ENCODE measurements at places on chromosomes 2 and 18.
A peak's percentile ranks its signal among the peaks of the same experiment; 100 is the strongest.

- no peak for DNase-seq
Observed at GRCh38 chr18:74146756-74147155, 878 bp downstream of the FBXO15 start.

DNA sequence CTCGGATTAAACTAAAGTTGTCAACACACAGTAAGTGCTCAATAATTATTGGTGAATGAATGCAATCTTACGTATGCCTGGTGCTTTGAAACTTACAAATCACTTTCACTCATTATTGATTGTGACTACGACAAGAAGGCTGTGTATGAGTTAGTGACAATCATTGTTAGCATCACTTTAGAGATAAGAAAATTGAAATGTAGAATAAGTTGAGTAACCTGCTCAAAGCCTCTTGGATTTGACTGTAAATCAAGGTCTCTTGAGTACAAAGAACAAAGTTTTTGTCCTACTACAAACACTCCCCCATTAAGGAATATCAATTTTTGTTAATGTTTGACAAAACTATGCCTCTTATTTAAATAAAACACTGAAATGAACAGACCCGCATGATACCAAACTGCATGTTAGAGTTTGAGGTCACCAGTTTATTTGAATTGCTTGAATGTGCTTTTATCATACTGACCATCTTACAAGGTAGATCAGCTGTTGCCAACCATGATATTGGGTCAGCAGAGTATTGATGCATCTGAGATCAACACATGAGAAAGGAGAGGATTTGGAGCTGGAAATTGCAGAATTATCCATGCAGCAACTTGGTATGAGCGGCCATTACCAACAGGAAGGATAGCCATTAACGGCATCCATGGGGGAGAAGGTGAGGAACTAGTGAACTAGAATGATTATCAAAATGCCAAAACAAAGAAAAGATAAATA is 142.1 kb downstream of the IRS1 start:
- no peak for DNase-seq

DNA sequence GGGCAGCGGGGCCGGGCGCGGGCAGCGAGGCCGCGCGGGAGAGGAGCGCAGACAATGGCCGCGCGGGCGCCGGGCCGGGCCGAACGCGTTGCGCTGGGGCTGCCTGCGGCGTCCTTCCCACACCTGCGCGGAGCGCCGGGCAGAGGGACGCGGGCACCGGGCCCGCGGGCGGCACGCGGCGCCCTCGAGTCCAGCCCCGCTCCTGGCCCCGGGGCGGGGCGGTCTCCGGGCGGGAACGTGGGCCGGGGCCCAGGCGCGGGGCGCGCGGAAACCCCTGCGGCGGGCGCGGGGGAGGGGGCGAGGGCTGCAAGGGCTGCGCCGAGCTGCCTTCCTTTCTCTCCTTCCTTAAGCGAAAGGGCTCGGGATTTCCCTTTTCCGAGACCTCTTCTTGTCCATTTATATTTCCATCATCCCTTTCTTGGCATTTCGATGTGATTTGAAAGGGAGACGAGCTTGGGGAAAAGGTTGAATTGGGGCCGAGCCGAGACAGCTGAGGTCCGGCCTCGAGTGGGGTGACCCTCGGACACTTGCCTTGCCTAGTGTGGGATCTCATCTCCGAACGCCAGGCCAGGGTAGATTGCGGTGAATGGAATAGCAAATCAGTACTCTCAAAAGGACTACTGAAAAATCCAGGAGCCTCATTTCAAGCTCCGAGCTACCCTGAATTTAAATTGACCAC is 676 bp downstream of the KLHL23 start:
- no peak for DNase-seq

DNA sequence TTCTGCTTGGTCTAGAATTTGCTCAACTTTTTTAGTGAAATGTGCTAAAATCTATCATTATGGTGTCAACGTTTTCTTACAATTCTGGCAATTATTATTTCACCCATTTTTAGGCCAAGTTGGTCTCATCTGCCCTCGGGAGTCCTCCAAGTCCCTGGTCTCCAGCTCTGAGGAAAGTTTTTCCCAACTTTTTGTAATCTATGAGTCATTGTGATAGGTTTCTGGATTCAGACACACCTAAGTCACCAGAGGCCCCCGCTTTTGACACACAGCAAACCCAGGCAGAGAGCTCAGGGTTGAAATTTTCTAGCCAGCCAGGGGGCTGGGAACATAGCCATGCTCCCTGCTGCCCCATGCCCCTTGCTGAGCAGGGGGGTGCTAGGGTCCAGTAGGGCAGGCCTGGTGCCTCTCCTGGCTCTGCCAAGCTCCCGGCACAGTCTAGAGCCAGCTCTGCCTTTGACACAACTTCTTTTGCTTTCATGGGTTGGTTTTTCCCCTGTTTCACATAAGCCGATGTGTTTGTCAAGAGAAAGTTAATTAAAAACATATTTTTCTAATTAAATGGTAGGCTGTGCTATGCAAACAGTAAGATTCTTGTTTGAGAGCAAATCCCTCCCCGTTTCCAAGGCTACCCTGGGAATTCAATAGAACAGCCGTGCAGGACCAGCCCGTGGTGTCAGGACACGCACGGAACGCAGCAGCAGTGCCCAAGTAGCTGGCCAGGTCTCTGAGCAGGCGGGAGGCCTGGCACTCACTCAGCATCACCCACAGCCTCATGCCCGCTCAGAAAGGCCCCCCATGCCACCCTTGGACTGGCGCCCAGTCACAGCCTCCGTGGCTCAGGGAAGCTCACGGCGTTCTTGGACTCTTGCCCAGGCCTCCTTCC is 25.5 kb upstream of the SNED1 start:
- DNase-seq: no peak

DNA sequence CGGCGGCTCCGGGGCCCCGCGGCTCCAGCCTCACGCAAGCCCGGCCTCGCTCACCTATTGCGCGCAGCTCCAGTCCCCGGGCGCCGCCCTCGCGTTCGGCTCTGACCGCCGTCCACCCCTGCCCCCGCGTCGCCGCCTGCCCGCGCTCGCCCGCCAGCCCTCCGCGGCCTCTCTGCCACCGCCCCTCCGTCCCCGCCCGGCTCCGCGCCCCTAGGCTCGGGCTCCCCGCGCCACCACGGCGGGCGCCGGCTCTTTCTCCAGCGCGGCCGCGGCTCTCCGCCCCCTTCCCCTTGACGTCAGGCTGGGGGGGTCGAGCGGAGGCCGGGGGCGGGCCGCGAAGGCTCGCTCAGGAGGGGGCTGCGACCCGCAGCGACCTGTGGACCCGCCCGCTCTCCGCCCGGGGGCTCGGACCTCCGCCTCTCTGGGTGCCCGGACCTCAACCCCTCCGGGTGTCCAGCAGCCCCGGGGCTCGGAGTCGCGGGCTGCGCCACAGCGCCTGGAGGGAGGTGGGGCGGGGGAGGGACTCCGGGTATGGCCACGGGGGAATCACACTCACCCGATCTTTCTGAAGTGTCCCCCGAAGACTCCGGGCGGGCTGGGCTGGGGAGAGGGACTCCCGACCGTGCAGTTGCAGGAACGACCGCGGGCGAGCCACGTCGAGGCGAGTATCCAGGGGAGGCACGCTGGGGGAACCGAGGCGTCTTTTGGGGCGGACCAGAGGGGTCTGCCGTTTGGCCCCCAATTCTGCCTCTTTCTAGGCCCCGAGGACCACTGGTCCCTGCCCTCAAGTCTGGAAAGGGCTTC is at the start of gene SEMA4C:
TSS of gene SEMA4C (minus strand) at position 259 of the 804 bp plus-strand sequence. CDS start 2,194 bp downstream, outside the sequence.
- DNase-seq: peak; percentile 64

DNA sequence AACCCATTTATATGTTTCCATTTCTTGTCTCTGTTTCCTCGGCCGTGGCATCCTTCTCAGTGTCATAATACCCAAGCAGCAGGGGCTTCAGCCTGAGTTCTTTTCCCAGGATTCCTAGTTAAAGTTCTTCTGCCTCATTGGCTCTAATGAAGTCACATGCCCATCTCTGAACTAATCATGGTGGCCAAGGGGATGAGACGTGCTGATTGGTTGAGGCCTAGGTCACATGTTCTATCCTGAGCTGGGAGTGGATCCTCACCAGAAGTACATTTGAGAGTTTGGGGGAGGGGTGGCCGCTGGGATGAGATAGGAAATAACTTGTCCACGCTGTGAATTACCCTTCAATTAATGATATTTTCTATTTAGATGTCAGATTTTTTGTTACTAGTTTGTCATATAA is 3.8 kb upstream of the UGT1A5 start:
- DNase-seq: no peak

- no peak for DNase-seq
Observed at GRCh38 chr18:55396979-55397378, 191.0 kb downstream of the TCF4 start.

- no peak for DNase-seq
Observed at GRCh38 chr2:239113615-239114014, 265.7 kb downstream of the TWIST2 start.

DNA sequence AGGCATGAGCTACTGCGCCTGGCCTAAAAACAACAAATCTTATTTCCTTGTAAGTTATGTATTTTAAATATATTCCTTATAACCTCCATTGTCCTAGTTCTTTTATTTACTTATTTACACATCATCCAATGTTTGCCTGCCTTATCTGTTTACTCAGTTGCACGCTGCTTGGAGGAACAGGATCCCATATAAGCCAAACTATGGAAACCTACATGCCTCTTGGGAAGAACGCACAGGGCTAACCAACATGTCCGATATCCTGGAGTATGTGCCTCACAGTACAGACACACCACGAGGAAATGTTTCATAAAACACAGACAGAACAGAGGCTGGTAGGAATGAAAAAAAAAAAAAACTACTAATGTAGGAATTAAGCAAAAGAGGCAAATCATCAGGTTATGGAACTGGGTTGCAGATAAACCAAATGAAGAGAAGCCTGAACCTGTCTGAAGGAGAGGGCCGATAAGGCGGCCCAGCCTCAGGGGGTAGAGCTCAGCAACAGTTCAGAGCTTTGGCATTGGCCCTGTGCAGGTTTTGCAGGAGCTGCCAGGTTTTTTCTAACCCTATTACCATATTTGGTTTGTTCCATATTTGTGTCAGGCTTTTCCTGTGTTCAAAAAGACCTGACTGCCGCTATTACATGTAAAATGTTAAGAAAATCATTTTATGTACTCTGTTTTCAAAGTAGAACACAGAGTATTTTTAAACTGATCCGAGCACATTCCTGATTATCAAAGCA is 19.9 kb upstream of the SP3 start:
- DNase-seq: no peak

GRCh38 chr2:236887531-236887930 is 198.2 kb upstream of the COPS8 start:
- DNase-seq: no peak

DNA sequence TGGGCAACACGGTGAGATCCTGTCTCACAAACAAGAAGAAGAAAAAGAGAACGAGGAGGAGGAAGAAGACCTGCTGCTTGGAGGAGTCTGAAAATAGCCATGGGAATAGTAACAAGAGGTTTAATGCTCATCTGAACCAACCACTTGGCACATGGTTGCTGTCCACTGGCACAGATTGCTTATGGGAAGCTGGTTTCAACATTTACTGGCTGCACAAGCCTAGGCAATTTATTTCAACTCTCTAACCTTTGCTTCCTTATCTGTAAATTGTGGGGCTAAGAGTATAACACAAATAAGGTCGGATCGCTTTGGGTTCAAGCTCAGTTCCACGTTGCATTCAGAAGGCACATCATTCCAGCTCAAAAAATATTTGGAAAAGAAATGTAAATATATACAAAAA is 14.2 kb upstream of the RHOB start:
- DNase-seq: no peak

- DNase-seq: no peak
Observed at GRCh38 chr2:164538240-164538866, 82.9 kb downstream of the GRB14 start.

DNA sequence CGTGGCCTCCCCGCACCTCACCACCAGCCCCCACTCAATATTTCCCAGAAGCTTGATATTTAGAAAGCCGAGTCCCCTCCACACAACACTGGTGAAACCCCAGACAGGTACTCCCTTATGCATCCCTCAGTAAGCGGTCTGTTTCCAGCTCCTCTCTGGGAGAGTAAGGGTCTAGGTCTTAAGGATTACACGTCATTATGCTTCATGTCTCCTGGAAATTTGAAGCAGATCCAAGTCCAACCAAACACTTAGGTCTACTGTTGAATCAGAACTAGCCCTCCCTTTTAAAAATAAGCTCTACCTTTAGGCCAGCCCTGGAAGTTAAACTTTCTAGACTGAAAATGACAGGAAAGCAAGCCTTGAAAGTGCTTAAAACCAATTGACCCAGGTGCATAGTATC is 1.5 kb upstream of the OST4 start:
- DNase-seq: no peak

DNA sequence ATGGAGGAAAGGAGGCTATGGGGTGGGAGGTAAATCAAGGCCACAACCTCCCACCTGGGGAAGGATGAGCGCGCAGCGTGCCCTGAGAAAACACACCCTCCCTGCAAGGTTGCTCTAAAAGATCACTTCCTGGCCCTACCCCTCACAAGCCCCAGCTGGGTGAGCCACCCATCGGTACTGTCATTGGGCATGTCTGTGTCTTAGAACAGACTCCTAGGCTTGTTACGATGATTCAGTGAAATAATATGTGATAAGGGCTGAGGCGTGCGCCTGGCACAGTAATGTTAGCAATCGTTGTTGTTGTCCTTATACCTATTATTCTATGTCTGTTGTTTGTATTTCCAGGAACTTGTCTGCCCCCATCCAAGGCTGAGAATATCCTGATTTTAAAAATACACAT is 175.1 kb downstream of the ZFP36L2 start:
- no peak for DNase-seq

DNA sequence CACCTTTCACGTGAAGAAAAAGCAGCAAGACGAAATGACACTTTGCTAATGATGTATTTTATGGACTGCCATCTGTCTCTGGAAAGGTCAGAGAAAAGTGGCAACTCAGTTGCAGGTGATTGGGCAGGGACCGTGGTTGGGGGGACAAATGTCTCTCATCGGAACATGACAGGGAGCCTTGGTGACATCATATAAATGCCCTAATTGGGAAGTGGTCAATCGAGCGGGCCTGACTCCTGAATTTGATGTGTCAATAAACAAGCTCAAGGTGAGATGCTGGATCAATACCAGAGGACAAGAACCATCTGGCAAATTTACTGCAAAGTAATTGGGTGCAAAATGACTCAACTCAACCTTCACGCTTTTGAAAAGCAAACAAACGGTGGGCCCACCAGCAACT is 151.9 kb upstream of the SKOR2 start:
- DNase-seq: no peak
